ENCODE measurements at places on chromosomes 13 and 19. TPM values are rescaled to one million over a fixed set of nuclear protein-coding genes. Genes with fewer than 3 reads are reported as not detected.

- peak; percentile 53 for DNase-seq
These were observed 49.0 kb upstream of the ZNF780A start for GRCh38 chr19:40139533-40140287.

DNA sequence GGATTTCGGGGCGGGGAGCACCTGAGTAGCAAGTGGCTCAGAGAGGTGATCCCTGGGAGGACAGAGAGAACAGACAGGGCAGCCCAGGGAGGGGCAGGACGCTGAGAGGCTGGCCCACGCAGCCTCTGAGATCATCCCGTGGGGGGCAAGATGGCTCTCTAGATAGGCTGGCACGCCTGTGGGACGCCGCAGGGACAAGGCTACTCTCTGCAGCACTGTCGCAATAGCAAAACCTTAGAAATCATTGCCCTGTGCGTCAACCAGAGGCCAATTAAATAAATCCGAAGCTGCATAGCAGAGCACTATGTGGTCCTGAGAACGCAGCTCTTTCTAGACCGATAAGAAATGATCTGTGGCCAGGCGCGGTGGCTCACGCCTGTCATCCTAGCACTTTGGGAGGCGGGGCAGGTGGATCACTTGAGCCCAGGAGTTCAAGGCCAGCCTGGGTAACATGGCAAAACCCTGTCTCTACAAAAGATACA is 5.1 kb downstream of the PEX11G start:
- DNase-seq, result no peak

Gene BORCS8
- 19.3 TPM for total RNA-seq

Gene CFAP97D2
- not detected for total RNA-seq

DNA sequence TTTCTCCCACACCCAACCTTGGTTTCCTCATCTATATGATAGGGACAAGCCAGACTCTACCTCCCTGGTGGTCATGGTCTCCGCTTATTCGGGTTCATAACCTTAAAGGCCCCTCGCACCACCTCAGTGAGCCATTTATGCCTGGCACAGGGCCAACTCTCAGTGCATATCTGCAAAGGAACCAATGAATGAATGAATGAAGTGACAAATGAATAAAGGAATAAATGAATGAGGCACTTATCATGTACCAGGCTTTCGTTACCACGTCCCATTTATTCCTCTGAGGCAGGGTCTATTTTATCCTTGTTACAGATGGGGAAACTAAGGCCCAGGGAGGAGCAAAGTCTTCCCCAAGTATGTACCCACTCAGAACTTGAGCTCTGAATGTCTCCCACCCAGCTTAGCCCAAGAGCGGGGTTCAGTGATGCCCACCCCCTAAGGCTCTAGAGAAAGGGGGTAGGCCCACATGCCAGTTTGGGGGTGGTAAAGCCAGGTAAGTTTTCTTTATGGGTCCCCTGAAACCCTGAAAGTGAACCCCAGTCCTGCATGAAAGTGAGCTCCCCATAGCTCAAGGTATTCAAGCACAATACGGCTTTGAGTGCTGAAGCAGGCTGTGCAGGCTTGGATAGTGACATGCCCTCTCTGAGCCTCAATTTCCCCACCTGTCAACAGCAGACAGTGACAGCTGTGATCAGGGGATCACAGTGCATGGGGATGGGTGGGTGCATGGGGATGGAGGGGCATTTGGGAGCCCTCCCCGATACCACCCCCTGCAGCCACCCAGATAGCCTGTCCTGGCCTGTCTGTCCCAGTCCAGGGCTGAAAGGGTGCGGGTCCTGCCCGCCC is 490 bp upstream of the SLC5A5 start:
- no peak for DNase-seq

DNA sequence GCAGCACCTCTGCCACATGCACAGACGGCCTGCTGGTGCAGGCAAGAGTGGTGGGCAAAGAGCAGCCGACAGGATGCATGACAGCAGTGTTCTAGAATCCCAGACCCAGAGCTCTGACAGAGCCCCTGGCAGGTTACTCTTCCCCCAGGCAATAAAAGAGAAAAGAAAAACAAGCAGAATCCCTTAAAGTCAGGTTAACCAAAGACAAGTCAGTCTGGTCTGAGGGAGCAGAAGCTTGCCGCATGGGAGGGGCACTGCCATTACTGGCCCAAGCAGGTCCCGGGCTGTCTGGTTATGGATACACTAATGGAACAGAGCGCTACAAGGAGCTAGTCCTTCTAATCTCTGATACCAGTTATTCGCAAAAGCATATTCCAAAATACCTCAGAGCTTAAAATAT is 36.1 kb upstream of the DOCK9 start:
- no peak for DNase-seq

Gene C1QTNF9B
- not detected for total RNA-seq

Data from H4 (cell line).